NCI-H345 (cell line): ENCODE measurements at places on chromosomes 16 and 17.

GRCh38 chr17:74768069-74768762, 7.9 kb downstream of the NAT9 start:
- no peak for DNase-seq

- no peak for DNase-seq
Measured at GRCh38 chr16:47519037-47519436, 57.9 kb downstream of the PHKB start.

DNA sequence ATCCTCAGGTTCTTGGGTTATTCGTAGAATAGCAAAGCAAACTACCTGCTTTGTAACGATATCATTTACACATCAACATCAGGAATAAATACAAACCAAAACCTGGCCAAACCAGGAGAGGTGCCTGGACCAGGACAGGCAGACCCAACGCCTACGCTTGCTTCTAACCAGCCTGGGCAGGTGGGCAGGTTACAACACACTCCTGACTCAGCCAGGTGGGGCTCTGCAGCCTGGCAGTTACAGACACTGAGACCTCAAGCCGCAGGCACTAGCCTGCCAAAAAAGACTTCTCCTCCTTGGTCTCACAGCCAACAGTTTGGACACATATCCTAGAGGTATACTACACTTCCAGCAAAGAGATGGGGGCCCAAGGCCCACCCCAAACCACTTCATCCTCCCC, 14.0 kb downstream of the ANKRD11 start:
- no peak for DNase-seq

GRCh38 chr17:61482467-61482866, 30.2 kb downstream of the TBX4 start:
- DNase-seq: no peak

- no peak for DNase-seq
Measured at GRCh38 chr17:68969101-68969500, 13.9 kb upstream of the ABCA8 start.

- no peak for DNase-seq
Measured at GRCh38 chr17:43043307-43043706, 18.3 kb downstream of the RND2 start.

DNA sequence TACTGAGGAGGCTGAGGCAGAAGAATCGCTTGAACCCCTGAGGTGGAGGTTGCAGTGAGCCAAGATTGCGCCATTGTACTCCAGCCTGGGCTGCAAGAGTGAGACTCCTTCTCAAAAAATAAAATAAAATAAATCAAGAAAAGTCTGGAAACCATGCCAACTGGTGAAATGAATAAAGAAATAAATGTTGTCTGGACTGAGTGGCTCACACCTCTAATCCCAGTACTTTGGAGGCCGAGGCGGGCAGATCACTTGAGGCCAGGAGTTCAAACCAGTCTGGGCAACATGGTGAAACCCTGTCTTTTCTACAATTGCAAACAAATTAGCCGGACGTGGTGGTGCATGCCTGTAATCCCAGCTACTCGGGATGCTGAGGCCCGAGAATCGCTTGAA, 744 bp upstream of the LRRC37A3 start:
- no peak for DNase-seq

- DNase-seq: no peak
Measured at GRCh38 chr17:10612957-10613744, 44.0 kb downstream of the MYH3 start.

DNA sequence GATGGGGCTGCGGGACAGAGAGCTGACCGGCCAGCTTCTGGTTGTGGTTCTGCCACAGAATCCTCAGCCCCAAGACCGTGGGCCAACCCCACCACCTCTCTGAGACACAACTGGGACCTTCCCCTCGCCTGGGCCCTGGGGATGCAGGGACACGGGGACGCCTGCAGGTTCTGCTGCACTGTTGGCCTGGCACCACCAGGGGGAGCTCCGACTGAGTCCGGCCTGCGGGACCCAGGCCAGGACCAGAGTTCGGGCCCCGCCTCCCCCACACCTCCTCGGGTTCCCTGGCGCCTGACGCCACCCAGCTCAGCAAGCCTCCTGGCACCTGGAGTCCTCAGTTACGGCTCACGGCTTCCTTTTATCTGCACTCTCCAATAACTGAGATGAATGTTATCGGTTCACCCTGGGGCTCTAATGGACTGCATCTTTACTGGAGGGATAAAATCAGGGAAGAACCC, 27.3 kb downstream of the TBC1D16 start:
- DNase-seq: peak; percentile 99

DNA sequence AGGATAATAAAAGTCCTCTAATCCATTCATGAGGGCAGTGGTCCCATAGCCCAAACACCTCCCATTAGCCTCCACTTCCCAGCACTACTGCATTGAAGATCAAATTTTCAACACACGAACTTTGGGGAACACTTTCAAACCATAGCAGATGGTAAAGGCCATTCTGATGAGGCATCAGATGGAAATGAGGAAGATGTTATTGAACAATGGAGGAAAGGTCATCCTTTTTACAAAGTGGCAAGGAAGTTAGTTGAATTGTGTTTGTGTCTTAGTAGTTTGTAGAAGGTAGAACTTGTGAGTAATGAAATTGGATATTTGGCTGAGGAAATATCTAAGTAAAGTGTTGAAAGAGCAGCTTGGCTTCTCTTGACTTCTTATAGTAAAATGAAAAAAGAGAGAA, 93.3 kb upstream of the NLRP1 start:
- DNase-seq: no peak

DNA sequence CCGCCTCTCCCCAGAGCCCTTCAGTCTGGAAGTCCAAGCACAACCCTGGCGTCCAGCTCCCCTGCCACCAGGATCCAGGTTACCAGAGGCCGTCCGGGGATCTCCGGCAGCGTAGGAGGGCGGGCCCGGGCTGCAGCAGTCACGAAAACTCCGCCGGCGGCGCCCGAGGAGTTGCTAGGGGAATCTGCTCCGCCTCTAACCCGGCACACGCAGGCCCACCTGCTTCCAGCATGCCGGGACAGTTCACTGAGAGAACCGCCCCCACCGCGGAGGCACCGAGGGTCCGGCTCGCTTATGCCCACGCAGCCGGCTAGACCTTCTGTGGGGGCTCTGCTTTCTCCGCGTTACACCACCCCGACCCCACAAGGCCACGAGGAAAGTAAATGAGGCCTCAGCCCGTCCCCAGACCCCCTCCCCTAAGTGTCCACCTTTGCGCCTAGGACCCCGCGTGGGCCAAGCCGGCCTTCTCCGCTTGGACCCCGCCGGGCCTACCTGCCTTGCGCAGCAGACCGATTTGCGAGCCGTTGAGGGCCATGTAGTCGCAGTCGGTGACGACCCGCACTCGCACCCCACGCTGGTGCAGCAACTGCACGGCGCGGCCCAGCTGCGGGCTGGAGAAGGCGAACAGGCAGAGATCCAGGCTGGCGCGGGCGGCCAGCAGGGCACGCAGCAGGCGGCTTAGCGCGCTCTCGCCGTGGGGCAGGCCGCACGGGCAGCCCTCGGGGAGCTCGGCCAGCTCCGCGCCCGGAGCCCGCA, 587 bp downstream of the PLD6 start:
- peak; percentile 35 for DNase-seq

DNA sequence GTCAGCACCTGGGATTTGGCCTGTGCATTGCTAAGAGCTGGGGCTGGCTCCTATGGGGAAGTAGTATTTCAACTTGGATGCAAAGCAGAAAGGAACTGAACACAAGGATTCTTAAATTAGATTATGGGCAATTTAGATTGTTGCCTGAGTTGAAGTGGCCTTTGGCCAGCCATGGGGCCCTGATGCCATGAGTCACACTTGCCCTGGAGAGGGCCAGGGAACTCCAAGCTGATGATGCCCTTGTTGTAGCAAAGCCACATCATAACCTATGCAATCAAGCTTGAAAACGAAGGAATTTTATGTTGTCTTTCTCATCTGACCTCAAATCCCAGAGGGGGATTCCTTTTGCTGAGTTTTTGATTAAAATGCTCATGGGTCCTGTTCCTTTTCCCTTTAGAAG, 3.9 kb upstream of the SPATA32 start:
- no peak for DNase-seq

DNA sequence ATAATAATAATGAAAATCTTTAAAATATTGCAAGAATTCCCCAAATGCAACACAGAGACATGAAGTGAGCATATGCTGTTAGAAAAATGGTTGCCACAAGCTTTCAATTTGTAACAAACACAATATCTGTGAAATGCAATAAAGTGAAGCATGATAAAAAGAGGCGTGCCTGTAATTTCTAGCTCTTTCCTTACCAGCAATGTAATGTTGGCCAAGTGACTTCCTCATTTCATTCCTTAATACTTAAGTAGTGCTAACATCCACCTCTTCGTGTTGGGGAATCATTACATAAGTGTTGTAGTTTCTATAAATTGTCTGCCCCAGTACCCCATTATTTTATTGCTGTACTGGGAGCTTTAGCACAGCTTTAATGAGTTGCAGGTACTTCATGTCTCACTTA, 1192.0 kb upstream of the CDH8 start:
- no peak for DNase-seq

- no peak for DNase-seq
Measured at GRCh38 chr17:78027121-78027520, 68.6 kb downstream of the TNRC6C start.

DNA sequence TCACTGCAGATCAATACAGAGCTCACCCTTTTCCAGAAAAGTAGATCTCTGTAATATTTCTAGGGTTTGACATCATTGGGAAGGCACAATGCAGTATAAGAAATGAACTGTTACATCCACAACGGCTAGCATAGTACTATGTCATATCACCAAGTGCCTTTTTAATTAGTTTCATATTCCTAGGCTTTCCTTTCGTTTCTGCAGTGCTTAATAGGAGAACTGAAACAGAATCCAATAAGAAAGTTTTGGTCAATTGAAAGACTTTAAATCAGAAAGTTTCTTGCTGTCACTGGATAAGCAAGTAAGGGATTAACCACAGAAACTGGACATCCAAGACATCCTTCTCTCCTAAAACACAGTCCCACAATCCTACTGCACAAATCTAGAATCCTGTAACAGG, 3.5 kb upstream of the RNF43 start:
- DNase-seq: no peak

- DNase-seq: no peak
Measured at GRCh38 chr16:53078765-53079485, 24.1 kb downstream of the CHD9 start.

GRCh38 chr17:14198575-14198974, 38.1 kb downstream of the CDRT15 start:
- no peak for DNase-seq

GRCh38 chr17:32570081-32570396, 83.2 kb downstream of the CDK5R1 start:
- no peak for DNase-seq

GRCh38 chr16:84725481-84726078, 25.8 kb downstream of the USP10 start:
- no peak for DNase-seq

- DNase-seq: peak; percentile 90
Measured at GRCh38 chr17:47959825-47960655, 2.4 kb upstream of the PRR15L start.

DNA sequence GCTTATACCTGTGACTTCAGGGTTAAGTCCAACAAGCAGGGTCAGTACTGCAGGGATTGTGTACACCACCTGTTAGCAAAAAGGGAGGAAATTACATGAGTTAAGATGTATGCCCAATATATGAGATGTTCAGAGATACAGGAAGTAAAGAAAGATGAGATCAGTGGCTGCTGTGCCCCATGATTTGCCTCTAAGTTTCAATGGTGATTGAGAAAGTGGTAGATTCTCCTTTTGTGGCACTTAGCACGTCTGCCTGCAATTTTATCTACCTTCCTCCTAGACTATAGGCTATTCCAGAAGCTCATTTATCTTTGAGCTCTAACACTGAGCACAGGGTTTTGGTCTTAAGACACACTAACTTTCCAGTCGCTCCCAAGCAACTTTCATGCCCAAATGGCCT, 3.6 kb downstream of the TMEM220 start:
- DNase-seq: no peak

GRCh38 chr17:38750312-38751121, 2.0 kb upstream of the PSMB3 start:
- peak; percentile 71 for DNase-seq

GRCh38 chr17:5203178-5203907, 11.7 kb upstream of the ZNF594 start:
- DNase-seq: no peak

DNA sequence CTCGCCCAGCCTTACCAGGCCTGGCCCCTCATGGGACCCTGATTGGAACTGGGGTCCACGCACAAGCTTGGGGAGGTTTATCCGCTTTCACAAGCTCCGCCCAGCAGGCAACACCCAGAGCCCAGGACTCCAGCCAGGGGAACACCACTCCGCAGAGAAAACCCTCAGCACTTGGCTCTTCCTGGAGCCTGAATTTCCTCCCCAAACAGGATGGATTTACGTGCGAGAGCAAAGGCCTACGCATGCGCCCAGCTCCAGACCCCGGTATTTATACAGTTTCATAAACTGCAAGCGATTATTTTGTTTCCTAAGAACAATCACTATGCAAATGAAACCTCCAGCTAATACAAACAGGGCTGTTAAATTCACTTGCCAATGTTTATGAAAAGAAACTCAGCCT, 22.8 kb downstream of the ZNF423 start:
- DNase-seq: no peak

DNA sequence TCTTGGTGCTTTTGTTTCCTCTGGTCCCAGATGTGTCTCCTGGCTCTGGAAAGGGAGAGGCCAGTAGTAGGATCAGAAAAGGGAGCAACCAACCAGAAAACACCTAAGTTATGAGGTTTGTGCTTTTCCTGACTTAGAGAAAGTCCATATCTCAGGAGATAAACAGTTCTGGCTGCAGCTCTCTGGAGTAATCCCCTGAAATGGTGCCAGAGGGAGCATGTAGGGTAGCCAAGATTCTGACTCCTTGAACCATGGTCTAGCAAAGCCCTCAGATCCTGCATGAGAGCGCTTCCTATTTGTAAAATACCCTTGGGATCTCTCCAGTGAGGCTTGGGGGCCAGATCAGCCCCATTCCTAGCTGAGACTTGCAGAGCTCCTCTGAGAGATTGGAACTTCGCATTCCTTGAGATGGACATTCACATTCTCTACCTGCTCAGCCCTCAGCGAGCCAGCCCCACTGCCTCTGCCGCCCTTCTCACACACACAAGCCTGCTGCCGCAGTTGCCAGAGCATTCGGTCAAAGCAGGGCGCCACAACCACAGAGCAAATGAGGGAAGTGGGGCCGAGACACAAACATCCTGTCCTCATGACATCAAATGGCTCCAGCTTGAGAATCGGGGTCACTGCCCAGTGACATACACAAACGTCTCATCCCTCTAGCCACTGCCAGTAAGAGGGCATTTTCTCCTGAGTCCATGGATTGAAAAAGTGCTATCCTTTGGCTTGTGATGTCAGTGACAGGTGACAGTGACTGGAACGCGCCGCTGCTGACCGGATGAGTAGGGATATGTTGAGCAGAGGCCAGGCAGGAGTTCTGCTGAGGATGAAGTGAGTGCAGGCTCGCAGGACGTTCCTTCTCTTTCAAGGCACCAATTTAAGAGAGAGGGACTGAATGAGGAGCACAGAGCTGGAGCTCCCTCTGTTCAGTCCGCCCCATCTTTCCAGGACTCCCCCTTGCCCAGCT, 5.0 kb downstream of the ABHD15 start:
- DNase-seq: no peak

- peak; percentile 53 for DNase-seq
Measured at GRCh38 chr16:53372992-53373871, 61.0 kb upstream of the RBL2 start.

- DNase-seq: no peak
Measured at GRCh38 chr17:36111068-36111490, 7.5 kb downstream of the CCL4 start.
